T-cell (primary cell): ENCODE measurements at places on chromosomes 16 and 17. TPM values are rescaled to one million over a fixed set of nuclear protein-coding genes. Genes with fewer than 3 reads are reported as not detected.

NOL3 gene
- 8.0 TPM for total RNA-seq

FOXK2 gene
- 61.9 TPM for total RNA-seq

NUBP2 gene
- 41.2 TPM for total RNA-seq

KRT39 gene
- total RNA-seq, result not detected

EFCAB5 gene
- 0.63 TPM for total RNA-seq

PRSS33 gene
- total RNA-seq, result not detected

TMEM220 gene
- total RNA-seq, result 3.6 TPM

CMTM2 gene
- 0.26 TPM for total RNA-seq

WSCD1 gene
- not detected for total RNA-seq

GRCh38 chr17:45160447-45161287 lies 1.0 kb upstream of the HEXIM2 start:
- peak; percentile 56 for DNase-seq
- no peaks in the 10 kb centered on the region for H3K36me3 ChIP-seq
- no peaks in the 10 kb centered on the region for H3K27me3 ChIP-seq
- H3K4me1 ChIP-seq, result peaks cover 16% of the 10 kb centered on the region

- no peaks in the 10 kb centered on the region for H3K36me3 ChIP-seq
- no peaks in the 10 kb centered on the region for H3K4me1 ChIP-seq
- H3K27me3 ChIP-seq, result no peaks in the 10 kb centered on the region
- H3K27ac ChIP-seq, result no peak overlapping the region
- DNase-seq, result no peak
Measured at GRCh38 chr16:87145181-87146176, 171.7 kb downstream of the C16orf95 start.

DNA sequence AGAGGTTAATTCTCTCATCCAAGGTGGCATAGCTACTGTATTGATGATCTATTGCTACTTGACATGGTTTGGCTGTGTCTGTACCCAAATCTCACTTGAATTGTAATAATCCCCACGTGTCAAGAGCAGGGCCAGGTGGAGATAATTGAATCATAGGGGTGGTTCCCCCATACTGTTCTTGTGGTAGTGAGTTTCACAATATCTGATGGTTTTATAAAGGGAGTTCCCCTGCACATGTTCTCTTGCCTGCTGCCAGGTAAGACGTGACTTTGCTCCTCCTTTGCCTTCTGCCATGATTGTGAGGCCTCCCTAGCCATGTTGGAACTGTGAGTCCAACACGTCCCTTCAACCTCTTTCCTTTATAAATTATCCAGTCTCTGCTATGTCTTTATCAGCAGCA lies 22.9 kb upstream of the CPPED1 start:
- H3K27ac ChIP-seq, result no peak overlapping the region
- no peaks in the 10 kb centered on the region for H3K4me1 ChIP-seq
- H3K36me3 ChIP-seq, result no peaks in the 10 kb centered on the region
- DNase-seq, result no peak
- no peaks in the 10 kb centered on the region for H3K27me3 ChIP-seq

DNA sequence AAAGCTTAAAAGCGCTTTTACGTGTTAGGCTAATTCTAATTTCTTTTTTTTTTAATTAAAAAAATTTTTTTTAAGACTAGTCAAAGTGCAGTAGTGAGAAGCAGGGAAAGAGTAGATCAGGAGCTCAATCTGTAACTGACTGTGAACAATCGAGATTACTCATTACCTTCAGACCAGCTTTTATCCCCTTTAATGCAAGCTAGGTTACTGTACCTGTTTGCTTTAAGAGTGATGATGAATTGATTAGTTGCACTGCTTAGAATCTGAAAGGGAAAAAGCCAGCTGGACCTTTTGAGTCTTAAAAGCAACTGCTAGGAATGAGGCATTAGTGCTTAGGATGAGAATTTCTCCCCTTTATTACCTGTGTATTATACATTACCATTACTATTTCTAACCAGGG lies 19.0 kb downstream of the PSMD11 start:
- H3K4me3 ChIP-seq, result no peak overlapping the region
- H3K4me1 ChIP-seq, result no peaks in the 10 kb centered on the region
- no peak overlapping the region for H3K27ac ChIP-seq
- H3K27me3 ChIP-seq, result no peaks in the 10 kb centered on the region
- no peak for DNase-seq

GRCh38 chr16:67013823-67014633 lies 14.9 kb upstream of the CBFB start:
- no peaks in the 10 kb centered on the region for H3K4me1 ChIP-seq
- H3K27ac ChIP-seq, result no peak overlapping the region
- no peaks in the 10 kb centered on the region for H3K36me3 ChIP-seq
- H3K4me3 ChIP-seq, result peak overlapping the region; percentile 48
- no peaks in the 10 kb centered on the region for H3K27me3 ChIP-seq

DNA sequence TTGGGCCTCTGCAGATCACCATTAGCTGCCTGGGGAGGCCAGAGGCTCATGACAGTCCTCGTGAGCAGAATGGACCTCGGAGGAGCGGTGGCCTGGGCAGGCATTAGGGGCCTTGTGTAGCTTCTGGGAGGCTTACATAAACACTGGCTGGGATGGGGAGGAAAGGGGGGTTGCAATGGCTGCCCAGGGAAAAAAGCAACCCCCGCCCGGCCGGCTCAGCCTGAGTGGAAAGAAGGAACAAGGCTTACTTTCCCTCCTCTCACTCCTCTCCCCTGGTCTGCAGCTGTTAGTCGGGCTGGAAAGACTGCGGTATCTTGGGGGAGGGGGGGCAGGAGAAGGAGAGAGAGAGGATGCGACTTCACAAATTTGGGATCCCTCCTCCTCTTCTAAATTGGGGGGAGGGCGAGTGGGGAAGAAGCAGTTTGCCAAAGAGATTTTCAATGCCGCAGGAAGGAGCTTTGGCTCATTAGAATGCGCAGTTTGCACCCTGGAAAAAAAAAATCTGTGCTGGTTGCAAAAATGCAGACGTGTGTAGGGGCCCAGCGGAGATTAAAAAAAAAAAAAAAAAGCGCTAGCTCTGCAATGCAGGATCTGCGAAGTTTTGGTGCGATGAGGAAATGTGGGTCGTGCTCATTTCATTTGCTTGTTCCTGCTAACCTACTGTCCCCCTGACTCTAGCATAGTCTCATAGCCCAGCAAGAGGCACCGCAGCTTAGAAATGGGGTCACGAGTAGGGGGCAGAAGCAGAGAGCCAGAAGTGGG lies 6.6 kb upstream of the NR1D1 start:
- no peak for DNase-seq
- H3K27me3 ChIP-seq, result no peaks in the 10 kb centered on the region
- no peaks in the 10 kb centered on the region for H3K36me3 ChIP-seq

DNA sequence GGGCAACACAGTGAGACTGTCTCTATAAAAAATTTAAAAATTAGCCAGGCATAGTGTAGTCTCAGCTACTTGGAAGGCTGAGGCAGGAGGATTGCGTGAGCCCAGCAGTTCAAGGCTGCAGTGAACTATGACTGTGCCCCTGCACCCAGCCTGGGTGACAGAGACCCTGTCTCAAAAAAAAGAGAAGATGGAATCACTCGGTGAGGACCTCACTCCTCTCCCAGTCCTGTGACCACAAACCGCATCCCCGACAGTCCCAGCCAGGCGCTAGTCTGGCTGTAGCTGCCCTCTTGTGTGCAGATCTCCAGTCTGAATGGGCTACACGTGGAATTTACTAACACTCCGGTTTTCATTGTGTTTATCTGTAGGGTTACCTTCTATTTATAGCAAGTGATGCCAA lies 11.1 kb downstream of the DEXI start:
- H3K27ac ChIP-seq, result no peak overlapping the region
- H3K4me3 ChIP-seq, result no peak overlapping the region
- H3K27me3 ChIP-seq, result no peaks in the 10 kb centered on the region
- no peak for DNase-seq
- peaks cover 16% of the 10 kb centered on the region for H3K36me3 ChIP-seq
- no peaks in the 10 kb centered on the region for H3K4me1 ChIP-seq

GRCh38 chr17:56528696-56529095 lies 64.8 kb upstream of the NOG start:
- no peaks in the 10 kb centered on the region for H3K27me3 ChIP-seq
- no peaks in the 10 kb centered on the region for H3K36me3 ChIP-seq
- no peak overlapping the region for H3K4me3 ChIP-seq
- no peak overlapping the region for H3K27ac ChIP-seq
- no peak for DNase-seq

GRCh38 chr16:46908540-46909372 lies 24.6 kb downstream of the GPT2 start:
- H3K27ac ChIP-seq, result no peak overlapping the region
- H3K36me3 ChIP-seq, result no peaks in the 10 kb centered on the region
- peak; percentile 40 for DNase-seq

GRCh38 chr16:49462989-49463371 lies 89.4 kb downstream of the C16orf78 start:
- H3K4me1 ChIP-seq, result peaks cover 56% of the 10 kb centered on the region
- no peaks in the 10 kb centered on the region for H3K36me3 ChIP-seq
- H3K27ac ChIP-seq, result peak overlapping the region; percentile 54
- H3K4me3 ChIP-seq, result no peak overlapping the region

DNA sequence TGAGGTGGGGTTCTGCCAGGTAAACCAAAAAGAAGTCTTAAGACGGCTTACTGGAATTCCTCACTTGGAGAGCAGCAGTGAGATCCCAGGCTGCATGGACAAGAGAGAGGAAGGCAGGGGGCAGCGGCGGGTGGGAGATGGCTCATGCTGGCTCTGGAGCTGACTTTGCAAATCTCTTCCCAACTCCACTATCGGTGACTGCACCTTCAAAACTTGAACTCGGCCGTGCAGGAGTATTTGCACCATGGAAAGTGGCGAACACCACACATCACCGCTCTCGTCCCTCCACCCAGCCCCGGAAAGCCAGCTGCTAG lies 16.7 kb downstream of the CA5A start:
- H3K4me3 ChIP-seq, result no peak overlapping the region
- no peaks in the 10 kb centered on the region for H3K36me3 ChIP-seq
- DNase-seq, result no peak
- no peaks in the 10 kb centered on the region for H3K4me1 ChIP-seq
- H3K27ac ChIP-seq, result no peak overlapping the region

GRCh38 chr16:70746708-70747424 lies 54.1 kb downstream of the VAC14 start:
- no peak overlapping the region for H3K4me3 ChIP-seq
- no peaks in the 10 kb centered on the region for H3K27me3 ChIP-seq
- no peak overlapping the region for H3K27ac ChIP-seq
- no peak for DNase-seq
- peaks cover 3% of the 10 kb centered on the region for H3K36me3 ChIP-seq

DNA sequence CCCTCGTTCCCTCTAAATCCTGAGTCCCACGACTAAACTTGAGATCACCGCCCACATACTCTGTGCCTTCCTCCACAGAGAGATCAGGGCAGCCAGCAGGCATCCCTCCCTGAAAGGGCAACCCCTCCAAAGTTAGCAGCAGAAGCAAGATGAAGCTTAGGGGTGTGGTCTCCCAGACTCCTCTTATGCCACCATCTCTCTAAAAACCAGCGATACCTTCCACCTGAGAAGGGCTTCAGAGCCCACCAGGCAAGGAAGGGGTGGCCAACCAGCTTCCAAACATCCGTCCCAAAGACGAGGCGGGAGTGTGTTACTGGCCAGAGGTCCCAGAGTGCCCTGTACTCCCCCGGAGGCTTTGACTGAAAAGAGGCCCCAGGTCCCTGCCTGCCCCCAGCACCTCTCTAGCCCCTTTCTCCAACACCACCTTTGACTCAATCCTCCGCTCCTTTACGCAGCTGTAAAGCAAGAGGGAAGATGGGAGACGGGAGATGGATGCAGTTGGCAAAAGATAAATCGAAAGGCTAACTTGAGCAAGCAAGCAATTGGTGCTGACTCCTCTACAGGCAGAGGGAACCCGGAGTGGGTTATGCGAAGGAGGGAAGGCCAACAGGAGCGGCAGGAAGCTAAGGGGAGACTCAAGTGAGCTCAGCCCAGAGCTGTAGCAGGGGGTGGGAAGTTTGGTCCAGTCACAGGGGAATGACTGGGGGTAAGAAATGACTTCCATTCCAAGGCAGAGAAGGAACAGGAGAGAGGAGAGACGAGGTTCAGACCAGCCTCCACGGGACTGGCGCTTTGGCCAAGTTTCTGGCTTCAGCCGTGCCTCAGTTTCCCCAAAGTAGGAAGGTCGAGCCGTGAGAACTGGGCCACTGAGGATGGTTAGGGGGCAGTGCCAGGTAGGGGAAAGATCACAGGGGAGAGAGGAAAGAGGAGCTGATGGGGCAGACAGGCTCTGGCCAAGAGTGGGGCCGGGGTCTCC lies 1.0 kb downstream of the ST3GAL2 start:
- H3K27ac ChIP-seq, result peak overlapping the region; percentile 38
- peak; percentile 7 for DNase-seq
- peaks cover 47% of the 10 kb centered on the region for H3K4me1 ChIP-seq
- H3K27me3 ChIP-seq, result no peaks in the 10 kb centered on the region

DNA sequence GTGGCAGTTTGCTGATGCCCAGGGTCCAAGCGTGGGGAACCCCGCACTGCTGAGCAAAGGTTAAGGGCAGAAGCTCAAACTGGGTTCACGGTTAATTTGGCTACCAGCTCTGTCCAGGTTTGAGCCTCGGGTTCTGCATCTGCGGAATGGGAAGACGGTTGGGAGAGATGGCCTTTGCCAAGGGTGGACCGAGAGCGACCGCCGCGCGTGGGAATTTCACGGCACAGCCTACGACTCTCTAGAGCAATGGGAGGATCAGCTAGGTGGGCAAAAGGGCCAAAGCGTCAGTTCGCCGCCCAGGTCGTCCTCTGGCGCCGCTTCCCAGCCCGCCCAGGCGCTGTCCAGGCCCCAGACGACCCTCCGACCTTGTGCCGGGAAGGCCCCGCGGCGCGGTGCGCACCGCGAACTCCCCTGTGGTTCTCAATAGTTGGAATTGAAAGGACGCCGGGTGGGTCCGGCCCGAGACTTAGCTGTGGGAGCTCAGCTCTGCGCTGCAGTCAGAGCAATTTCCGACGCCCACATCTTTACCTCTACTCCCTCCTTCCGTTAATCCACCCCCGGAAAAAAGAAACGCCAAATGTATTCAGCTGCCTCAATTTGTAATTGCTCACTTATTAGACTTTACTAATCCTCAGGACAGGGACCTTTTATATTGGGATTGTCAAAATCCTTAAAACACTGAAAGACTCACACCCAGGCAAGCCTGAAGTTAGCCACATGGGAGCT lies 2.5 kb upstream of the HS3ST3B1 start:
- DNase-seq, result no peak
- no peaks in the 10 kb centered on the region for H3K36me3 ChIP-seq
- H3K27ac ChIP-seq, result no peak overlapping the region
- H3K4me1 ChIP-seq, result peaks cover 15% of the 10 kb centered on the region
